ENCODE measurements at places on chromosomes 13 and 19.

- DNase-seq, result no peak
Measured at GRCh38 chr19:5605362-5605761, 17.2 kb downstream of the SAFB2 start.

DNA sequence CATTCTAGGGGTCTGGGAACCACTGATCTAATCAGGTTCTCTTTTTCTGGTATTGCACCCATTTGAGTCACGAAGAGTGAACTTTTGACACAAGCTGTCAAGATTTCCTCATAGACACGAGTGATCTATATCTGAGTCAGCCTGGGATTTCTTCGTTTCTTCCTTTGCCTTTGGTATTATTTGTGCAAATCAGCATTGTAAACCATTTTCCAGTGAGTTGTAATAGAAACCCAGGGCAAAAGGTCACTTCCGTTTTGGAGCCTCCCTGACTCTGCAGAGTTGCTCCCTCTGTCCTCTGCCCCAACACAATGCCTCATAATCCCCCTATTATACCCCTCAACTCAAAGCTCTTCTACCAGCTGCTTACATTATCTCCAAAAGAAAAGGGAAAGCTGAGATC lies 615.1 kb downstream of the EFNB2 start:
- DNase-seq, result peak; percentile 8

DNA sequence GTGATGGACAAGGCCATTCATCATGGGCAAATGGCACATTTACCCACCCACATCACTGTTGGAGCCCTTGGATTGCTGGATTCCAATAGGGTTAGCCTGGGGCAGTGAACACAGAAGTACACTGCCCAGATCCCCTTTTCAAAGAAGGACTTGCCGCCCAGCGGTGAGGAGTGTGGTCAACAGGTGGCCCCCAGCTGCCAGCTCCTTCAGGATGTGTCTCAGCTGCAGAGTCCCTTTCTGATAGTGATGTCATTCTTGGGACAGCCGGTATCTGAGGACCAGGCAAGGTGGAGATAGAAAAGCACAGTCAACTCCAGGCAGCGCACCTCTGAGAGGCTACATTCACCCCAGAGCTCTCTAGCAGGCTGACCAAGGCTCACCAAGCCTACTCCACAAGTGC lies 16.9 kb downstream of the ERICH6B start:
- no peak for DNase-seq

DNA sequence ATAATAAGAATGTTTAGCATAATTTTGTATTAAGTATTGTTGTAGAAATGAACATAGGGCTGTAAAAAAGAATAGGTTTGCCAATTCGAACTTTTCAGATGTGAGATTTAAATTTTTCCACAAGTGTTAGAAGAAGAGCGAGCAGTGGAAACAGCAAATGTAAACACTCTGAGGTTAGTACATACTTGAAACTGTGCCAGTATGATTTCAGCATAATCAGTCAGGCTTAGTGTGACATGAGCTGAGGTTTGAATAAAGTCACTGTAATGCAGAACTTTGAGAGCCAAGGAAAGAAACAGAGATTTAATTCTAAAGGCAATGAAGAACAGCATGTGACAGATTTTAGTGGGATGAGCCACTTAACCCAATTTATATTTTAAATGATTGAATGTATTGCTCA lies 2166.4 kb downstream of the PCDH9 start:
- DNase-seq, result no peak

DNA sequence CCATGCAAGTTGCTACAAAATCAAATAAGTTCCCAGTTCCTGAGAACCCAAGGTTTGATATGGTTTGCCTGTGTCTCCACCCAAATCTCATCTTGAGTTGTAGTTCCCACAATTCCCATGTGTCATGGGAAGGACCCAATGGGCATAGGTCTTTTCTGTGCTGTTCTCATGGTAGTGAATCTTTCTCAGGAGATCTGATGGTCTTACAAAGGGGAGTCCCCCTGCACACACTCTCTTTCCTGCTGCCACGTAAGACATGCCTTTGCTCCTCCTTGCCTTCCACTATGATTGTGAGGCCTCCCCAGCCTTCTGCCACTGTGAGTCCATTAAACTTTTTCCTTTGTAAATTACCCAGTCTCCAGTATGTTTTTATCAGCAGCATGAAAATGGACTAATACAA lies 28.5 kb upstream of the TSHZ3 start:
- no peak for DNase-seq

DNA sequence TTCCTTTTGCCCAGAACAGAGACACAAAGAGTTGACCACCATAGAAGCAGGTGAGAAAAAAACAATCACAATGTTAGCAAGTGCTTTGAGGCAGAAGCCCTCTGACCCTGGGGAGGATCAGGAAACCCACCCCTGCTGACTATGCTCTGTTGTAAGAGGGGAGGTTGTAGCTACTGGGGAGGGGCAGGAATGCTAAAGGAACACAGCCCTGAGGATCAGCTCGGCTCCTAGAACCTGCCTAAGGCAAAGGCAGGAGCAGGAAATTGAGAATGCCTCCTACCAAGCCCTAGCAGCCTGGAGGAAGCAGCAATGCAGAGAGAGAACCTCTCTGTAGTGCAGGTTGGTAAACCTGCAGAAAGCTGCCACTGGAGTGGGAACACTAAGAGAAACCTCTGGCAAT lies 624.0 kb upstream of the KLF12 start:
- DNase-seq, result peak; percentile 30

DNA sequence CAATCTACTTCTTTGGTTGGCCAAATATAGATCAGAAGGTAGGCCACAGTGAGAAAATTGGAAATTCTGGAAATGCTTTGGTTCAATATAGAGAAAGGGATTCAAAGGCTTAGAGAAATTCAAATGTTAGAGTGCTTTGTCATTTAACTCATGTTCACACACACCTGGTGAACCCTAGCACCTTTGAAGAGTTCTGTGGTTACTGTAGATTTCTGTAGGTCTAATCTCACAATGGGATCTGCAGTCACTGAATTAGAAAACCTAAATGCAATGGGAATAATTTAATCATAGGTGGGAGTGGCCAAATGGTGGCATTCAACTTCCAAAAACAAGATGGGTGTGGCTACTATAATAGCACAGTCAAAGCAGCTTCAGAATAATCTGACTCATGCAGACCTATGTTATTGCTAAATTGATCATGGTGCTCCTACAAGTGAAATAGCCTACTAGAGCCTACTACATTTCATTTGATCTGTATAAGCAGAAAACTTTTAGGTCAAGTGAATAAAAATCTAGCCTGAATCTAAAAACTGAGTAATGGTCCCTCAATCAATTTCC lies 1152.9 kb downstream of the PCDH9 start:
- DNase-seq, result no peak

DNA sequence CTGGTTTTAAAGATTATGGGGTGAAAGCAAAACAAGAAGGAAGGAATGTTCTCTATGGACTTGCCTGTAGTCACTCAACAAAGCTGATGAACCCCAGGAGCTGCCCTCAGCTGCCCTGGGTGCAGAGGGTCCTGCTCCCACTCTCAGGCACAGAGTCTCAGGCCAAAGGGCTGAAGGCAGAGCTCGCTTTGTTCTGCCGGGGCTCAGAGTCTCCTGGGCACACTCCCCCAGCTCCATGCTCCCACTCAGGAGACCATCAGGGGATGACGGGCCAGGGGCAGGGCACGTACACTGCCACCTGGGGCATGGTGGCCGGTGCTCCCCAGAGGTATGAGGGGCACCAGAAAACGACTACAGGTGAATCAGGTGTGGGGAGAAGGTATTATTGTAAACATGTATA lies 46.8 kb upstream of the SPACA7 start:
- no peak for DNase-seq

GRCh38 chr19:23071147-23071511 lies 45.7 kb upstream of the ZNF730 start:
- peak; percentile 71 for DNase-seq

DNA sequence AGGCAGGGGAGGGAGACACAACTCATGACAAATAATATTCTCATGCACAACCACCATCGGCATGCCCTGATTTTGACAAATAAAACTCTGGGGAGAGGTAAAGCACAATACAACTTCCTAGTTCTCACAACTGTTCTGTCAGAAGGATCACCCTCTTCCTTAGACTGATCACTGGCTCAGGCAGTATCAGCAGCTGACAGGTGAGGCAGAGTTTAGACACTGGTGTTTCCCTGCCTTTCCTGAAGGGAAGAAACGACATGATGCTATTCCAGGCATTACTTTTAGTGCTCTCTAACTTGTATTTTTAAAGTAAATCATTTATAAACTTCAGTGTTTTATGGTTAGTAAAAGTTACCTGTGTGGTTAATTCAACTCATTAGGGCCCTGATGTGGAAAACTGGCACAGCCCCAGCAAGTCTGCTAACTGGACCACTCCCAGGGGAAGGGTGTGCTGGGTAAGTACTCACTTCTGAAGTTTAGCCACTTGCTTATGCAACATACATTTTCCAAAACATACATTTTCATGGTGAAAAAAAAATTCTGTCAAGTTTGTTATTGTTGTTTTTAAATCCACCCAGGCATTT lies 82.8 kb downstream of the CRYL1 start:
- no peak for DNase-seq

DNA sequence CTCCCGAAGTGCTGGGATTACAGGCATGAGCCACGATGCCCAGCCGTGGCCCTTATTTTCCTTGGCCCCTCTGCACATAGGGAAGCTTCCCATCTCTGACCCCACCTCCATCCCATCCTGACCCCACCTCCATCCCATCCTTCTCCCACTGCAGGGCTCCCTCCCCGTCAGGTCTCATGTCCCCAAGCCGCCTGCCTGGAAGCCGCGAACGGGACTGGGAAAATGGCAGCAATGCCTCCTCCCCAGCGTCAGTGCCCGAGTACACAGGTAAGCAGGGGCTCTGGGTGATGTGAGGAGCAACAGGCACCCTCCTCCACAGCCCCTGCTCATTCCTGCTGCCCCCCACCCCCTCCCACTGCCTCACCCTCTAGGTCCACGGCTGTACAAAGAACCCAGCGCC lies 12.2 kb downstream of the XAB2 start:
- DNase-seq, result no peak

DNA sequence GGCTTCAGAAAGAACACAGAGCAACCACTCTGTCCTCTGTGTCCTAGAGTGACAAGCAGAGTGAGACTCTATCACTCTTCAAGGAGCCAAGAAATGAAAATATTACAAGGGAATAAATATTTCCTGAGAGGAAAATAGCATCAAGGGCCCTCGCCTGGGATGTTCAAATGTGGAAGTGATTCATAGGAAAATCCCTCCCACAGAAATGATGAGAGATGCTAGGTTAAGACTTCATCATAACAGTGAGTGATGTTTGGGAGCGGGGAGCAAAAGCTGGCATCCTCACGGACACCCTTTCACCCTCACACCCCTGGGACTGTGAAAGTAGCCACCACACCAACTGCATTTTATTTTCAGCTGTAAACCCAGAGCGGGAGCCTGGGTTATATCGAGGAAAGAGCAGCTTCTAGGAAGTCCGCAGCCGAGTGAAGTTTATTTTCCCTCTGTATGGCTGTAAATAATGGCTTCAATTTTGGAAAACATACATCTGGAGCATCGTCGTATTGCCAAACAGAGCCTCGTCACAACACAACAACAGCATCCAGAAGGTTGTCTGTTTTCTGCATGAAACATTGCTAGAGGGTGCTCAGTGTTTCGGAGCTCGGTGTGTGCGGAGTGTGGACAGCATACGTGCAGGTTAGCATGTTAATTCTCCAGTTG lies 54.8 kb downstream of the DLEU7 start:
- no peak for DNase-seq

- no peak for DNase-seq
Measured at GRCh38 chr13:44061876-44062275, 182.2 kb downstream of the LACC1 start.

DNA sequence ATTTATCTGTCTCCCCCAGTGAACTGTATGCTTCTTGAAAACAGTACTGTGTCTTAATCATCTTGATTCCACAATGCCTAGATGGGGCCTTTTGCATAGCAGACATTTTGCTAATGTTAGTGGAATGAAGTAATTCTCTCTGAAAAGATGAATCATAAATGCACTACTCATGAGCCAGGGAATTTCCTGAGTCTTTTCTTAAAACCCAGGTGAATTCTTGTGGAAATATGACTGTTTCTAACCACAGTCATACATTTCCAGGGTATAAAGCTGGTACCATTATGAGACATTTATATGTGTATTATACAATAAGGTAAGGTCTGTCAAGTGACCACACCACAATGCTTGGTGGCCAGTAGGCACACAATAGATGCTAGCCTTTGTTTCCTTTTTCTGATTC lies 5.5 kb upstream of the KCTD4 start:
- DNase-seq, result no peak

GRCh38 chr13:77831866-77832265 lies 86.8 kb downstream of the EDNRB start:
- no peak for DNase-seq

DNA sequence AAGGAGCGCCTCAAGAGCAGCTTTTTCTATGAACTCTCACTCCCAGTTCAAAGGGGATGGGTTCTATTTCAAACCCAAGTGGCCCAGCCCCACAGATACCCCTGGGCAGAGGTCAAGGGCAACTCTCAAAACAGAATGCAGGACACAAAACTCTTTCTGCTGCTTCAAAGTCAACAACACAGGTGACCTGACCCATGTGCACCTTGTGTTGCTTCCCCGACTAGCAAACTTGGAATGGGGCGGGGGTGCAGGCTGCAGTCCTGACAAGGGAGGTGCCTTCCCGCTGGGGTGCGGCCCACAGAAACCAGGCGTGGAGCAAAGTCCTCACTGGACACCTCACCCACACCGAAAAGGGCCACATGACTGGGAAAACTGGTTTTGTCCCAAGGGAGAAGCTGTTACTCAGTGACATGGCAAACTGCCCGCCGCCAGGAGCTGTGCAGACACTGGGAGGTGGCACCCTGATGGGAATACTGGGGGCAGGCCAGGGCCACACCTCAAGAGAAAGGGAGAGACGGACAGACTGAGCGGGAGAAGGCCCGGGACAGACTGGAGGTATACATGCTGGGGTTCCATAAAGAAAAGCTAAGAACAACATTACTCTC lies 17.4 kb downstream of the ZC3H4 start:
- DNase-seq, result no peak

DNA sequence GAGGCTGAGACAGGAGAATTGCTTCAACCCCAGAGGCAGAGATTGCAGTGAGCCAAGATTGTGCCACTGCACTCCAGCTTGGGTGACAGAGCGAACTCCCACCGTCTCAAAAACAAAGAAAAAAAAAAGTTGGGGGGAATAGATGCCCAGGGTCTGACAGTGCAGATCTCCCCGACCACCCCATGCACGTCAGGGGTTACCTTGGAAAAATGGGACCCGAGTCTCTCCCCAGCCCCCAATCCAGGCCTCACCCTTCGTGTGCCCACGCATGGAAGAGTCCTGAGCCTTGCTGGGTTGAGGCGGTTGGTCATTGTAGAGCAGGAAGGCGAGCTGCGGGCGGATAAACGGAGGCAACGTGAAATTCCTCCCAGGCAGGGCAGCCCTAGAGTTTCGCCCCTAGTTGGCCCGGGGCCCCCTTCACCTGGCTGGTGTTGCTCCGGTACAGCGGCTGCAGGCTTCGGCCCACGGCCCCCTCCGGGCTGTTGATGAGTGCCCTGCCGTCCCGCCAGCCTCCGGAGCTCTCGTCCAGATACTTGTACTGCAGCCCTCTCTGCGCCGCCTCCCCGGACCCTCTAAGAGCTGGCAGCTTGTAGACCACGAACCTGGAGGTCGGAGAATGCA lies 588 bp downstream of the DNASE2 start:
- DNase-seq, result no peak

All from NT2/D1 (cell line).